ENCODE measurements at places on chromosomes 3 and 15.

DNA sequence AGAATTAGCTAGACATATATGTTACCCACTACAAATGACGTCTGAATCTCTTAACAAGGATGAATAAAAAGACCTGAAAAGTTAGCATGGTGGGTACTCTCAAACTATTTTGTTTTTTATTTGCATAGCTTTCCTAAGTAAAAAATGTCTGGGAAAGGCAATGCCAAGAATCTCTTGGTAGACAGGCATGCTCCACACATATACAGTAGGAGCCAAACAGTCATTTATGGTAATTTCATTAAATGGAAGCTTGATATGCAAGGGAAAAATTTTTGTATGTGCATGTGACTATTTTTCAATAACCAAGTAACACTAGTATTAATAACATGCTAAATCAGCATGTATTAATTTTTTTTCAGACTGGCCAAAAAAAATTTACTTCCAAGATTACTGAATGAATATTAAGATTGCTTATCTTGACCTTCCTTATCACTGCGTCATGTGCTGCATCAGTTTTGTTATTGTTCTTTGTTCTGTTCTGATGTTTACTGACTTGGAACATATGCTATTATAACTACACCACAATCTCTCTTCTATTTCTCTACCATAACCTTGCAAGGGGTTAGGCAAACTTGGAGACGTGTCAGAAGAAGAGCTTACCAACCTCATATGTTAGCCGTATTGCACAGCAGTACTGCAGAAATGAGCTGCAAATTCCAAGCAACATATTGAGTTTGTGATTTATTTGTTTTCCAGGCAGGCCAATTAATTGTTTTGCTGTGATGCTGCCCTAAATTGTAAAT lies 255.3 kb downstream of the RBMS3 start:
- DNase-seq, result no peak

- no peak for DNase-seq
Measured at GRCh38 chr15:67736810-67737209, 88.5 kb upstream of the SKOR1 start.

- DNase-seq, result no peak
Measured at GRCh38 chr15:48472756-48473155, 141.5 kb downstream of the DUT start.

GRCh38 chr15:71595846-71596553 lies 214.4 kb upstream of the NR2E3 start:
- DNase-seq, result no peak

GRCh38 chr3:162441716-162442115 lies 945.1 kb downstream of the OTOL1 start:
- DNase-seq, result no peak
